ENCODE measurements at places on chromosomes 1 and 21.

DNA sequence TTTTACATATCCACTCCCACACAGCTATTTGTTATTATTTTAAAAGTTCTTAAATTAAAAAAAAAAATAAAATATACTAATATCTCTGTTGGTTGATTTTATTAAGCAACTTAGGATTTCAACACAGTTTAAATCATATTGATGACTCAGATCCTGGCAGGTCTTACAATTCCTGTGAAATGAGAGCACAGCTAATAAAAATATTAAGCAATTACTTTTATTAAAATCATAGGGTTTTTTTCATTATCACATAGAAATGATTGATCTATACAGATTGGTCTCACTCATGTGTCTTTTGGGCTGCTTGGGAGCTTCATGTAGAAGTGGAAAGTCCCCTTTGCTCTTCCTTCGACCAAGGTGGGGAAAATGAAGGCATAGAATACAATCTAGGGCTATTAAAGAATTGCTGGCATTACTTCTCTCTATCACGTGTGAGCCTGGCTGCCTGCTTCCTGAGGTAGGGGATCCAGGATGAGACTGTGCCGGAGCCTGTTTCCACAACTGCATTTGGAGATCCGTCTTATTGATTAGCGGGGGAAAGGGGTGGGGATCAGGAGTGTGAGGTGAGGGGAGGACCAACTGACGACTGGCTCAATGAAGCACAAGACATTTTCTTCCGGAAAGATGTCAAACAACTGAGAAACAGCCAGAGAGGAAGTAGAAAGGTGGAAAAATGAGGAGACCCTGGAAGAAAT is 858.0 kb downstream of the USP25 start:
- DNase-seq, result no peak

- DNase-seq, result no peak
Measured at GRCh38 chr1:56755911-56756310, 63.3 kb downstream of the FYB2 start.

DNA sequence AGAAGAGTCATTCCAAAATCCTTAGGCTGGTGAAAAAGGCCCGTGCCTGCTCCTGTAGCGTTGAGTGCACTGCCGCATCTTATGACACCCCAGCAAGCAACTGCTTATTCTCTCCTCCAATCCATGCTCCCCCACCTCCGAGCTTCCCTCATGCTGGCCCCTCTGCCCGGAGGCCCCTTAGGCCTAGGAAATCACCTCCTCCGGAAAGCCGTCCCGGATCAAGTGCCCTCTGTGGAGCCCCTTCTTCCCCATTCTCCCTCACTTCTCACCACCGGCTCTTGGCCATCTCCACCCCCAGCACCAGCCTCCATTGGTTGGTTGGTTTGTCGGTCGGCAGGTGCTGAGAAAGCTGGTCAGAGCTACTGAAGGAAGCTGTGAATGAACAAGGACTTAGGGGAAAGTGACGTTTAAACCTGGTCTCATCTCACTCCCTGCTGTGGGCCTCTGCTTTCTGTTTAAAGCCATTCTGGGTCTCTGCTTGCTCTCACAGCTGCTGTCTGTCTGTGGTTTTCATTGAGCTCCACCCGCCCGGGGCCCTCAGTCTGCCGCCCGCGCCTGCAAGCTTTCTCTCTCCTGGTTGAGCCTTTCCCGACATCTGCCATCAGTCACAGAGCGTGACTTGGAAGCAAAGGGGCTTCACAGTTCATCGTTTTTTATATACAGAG is 122.2 kb downstream of the KCNN3 start:
- peak; percentile 57 for DNase-seq

DNA sequence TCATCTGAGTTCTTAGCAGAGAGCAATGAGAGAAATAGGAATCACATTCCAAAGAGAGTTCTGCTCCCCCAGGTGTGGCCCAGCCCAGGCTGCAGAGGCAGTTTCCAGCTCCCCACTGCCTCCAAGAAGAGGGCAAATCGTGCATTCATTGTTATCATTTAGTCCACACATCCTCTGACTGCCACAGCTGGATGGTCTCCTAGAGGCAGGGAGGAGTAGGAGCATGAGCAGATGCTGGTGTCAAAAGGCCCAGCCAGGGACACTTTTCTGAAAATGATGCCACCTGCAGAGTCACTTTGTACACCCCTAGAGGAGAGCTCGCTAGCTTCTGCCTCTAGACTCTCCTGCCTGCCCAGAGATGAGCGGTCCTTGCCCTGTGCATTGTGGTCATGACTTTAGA is 33.6 kb upstream of the GNPAT start:
- DNase-seq, result no peak

- DNase-seq, result no peak
Measured at GRCh38 chr1:186155594-186155993, 219.5 kb downstream of the TPR start.

DNA sequence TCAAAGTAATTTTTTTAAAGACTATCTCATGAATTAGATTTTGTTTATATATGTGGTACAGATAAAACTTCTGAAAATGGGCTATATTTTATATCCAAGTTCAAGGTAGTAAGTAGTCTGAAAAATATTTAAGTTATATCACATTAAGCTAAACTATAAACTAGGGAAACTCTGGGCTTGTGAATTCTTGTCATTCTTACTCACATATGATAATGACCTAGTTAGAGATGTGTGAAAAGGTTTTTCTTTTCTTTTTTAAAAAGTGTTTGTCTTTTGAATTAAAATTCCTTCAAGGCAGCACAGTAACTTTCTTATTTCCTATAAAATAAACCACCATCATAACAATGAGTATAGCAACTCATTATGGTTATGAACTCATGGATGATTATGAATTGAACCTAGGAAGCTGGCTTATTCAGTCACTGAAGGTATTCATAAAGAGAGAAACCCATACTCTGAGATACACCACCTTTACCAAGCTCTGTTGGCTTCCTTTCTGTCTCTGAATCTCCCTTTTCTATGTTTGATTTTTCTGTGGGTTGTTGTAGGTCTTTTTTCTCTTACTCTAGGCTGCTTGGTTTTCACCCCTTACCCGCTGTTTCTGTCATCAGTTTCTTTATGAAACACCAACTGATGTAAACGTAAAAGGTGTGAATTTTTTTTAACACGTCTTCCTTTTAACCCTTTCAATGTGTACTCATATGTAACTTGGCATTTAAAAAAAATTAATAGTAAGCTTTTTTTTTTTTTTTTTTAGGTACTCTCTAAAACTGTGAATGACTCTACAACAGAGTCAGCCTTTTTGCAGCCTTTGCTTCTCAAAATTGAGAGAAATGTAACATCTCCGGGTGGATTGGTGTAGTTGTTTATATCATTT is 25.2 kb downstream of the IL12RB2 start:
- no peak for DNase-seq

GRCh38 chr21:34517491-34518245 is 5.7 kb upstream of the KCNE1 start:
- DNase-seq, result no peak

- no peak for DNase-seq
Measured at GRCh38 chr1:162844153-162844552, 16.8 kb downstream of the CCDC190 start.

DNA sequence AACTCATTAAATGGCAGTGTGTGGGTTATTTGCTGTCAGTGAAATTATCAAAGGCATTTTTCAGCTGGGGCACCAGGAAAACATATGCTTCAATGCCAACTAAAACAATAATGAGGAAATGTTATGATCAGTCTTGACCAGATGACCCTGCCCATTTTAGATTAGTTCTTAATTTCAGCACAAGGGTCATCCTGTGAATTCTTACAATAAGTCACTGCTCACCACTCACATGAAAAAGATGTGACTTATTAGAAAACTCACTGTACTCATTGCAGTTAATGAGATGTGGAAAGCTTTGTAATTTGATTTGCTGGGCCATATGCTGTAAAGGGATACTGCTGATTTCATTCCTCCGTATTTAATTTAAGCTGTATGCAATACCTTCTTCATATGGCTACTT is 178.5 kb upstream of the LMO4 start:
- no peak for DNase-seq

DNA sequence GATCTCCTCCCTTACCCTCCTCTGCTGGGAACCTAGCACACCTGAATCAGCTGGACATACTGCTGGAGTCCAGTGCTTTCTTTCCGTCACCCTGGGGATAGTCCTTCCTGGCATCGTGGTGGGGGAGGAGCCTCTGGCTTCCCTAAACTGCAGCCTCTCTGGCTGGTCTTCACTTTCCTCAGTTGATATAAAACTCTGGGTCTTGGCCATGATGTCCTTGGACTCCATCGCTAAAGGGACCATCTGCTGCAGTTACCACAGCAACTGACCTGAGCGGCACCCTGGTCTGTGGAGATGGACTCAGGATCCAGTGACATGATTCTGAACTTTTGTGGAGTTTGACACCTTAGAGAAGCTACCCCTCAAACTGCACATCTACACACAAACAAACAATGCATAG is 22.8 kb downstream of the PARS2 start:
- DNase-seq, result no peak

- DNase-seq, result no peak
Measured at GRCh38 chr1:172977296-172978017, 73.3 kb downstream of the TNFSF18 start.

GRCh38 chr1:179876300-179876715 is 1.3 kb downstream of the TOR1AIP2 start:
- no peak for DNase-seq

DNA sequence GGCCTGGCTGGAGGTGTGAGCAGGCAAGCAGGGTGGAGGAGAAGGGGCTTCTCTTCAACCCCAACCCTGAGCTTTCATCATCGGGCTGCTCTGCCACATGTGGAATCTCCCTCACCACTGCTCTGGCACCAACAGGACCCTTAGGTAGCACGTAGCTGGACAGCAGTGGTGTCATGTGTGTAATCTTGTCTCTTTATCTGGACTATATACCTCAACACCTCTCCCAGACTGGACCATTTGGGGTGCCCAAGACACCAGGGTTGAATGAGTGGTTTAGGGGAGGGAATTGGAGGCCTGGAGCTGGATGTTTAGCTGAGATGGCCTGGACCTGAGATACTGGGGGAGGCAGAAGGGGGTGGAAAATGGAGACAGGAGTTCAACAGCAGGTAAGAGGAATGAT is 63.0 kb downstream of the UBE2T start:
- DNase-seq, result no peak

DNA sequence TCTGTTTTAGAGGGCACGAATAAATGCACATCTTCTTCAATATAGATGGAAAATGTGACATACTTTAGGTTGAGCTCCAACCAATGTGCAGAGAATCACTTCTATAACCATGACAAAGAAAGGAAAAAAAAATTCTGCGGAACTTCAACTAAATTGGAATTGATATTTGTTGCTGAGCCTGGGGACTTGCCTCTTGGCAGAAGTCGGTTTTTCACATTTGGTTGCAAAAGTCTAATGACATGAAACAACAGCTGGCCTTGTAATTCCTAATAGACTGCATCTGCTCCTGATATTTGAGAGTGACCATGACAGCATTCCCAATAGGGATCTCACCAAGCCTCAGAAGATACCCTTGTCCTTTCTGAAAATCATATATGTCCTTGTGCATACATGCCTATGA is 112.8 kb downstream of the PRRX1 start:
- no peak for DNase-seq

- no peak for DNase-seq
Measured at GRCh38 chr1:248521856-248522255, 14.0 kb downstream of the OR2G6 start.

DNA sequence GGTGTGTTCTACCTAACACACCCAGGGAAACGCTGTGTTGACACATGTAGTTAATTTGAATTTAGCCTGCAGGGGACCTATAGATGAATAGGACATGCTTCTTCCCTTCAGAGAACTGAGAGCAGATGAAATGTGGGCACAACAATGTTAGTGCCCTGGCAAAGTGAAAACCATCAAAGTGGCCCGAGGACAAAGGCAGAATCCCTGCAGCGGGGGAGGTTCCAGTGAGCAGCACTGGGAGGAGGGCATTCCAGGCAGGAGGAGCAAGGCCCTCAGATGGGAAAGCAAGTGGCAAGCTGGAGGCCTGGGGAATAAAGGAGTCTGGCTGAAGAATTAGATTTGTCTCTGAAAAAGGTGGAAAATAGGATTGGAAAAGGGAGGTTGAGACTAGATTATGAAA is 37.2 kb downstream of the C1orf94 start:
- no peak for DNase-seq

DNA sequence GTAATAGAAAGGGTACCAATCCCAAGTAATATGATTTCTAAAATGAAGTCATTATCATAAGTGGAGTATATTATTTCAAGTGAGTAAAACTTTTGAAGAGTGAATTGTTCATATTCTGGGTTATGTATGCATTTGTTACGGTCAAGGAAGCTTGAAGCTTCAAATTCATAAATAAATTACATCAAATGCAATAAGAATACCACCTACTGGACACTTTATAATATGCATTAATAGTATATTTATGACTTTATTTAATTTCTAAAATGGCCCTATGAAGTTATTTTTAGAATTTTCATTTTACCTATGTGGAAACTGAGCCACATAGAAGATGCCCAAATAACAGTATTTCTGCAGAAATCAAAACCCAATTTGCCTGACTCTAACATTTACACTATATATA is 260.6 kb downstream of the SMYD3 start:
- DNase-seq, result no peak

GRCh38 chr1:211843507-211844298 is 13.1 kb upstream of the LPGAT1 start:
- DNase-seq, result no peak

DNA sequence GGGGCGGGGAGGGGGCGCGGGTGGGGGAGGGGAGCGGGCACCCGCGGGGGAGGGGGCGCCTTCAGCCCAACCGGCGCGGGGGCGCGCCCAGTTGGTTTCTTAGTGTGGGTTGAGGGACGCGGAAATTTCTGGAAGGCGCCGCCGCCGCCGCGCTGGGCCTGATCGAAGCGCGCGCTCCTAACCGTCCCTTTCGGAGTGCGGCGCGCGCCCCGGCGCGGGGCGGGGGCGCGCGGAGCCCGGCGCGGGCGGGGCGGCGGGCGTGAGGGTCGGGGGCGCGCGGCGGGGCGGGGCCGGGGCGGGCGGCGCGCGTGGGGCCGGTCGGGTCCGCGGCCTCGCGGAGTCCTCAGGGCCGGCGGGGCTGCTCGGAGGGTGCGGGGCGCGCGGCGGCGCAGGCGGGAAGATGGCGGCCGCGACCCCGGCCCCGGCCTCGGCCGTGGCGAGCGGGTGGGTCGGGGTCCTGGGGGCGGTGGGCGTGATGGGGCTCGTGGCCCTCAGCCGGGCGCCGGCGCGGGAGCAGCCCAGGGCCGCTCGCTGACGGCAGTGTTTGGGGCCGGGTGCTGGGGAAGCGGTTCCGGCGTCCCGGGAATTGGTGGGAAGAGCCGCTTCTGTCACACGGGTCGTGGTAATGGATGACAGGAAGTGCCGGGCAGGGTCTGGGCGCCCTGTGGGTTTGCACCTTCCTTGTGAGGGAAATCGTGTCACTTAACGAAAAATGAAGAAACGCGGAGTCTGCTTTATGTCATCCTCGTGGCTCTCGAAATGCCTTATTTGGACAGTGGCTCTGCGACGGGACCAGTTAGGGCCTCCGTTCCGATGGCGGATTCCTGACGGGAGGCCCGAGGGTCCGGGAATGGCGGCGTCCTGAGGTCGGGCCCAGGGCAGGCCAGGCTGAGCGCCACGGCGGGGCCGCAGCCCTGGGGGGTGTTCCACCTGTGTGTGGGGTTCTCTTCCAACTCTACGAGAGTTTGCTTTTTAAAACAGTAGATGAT is 764 bp downstream of the PKNOX1 start:
- DNase-seq, result peak; percentile 71
